ENCODE measurements at places on chromosomes 16 and 17.

GRCh38 chr17:19759568-19760549 lies 11.8 kb upstream of the ALDH3A1 start:
- no peak for DNase-seq

DNA sequence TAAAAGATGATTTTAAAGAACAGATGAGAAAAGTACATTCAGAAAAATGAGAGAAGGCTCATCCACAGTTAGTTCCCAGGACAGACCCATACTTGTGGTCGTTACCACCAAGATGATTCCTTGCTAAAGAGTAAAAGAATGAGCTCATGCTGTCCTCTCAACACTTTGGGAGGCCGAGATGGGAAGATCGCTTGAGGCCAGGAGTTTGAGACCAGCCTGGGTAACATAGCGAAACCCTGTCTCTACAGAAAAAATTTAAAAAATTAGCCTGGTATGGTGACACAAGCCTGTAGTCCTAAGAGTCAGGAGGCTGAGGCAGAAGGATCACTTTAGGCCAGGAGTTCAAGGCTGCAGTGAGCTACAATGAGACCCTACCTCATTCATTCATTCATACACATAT lies 60.7 kb upstream of the CNEP1R1 start:
- DNase-seq = no peak

DNA sequence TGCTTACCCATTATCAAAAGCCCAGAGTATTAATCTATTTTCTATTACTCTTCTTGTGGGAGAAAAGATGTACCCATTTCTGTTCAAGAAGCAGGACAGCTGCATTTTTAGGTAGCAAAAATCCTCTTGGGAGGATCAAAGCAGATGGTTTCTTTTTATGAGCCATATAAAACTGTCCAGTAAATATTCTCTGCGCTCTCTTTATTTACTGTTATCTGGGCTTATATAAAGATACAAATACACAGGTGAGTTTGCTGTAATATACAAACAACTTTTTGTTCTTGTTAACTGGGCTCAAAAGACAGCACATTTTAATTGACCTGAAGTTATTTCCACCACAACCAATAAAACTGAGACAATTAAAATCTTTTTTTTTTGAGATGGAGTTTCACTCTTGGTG lies 10.1 kb downstream of the PHF12 start:
- no peak for DNase-seq

DNA sequence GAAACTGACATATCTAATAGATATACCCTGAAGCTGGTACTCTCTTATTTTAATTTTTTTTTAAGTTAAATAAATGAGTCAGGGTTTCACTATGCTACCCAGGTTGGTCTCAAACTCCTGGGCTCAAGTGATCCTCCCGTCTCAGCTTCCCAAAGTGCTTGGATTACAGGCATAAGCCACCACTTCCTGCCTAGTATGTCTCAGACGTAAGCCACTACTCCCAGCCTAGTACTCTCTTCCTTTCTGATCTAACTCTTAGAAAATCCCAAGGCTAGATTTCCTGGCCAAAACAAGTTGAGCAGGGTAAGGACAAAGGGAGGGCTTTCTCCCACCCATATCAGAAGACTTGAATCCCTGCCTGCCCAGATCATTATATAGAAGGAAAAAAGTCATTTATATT lies 33.7 kb downstream of the HOXB1 start:
- no peak for DNase-seq

DNA sequence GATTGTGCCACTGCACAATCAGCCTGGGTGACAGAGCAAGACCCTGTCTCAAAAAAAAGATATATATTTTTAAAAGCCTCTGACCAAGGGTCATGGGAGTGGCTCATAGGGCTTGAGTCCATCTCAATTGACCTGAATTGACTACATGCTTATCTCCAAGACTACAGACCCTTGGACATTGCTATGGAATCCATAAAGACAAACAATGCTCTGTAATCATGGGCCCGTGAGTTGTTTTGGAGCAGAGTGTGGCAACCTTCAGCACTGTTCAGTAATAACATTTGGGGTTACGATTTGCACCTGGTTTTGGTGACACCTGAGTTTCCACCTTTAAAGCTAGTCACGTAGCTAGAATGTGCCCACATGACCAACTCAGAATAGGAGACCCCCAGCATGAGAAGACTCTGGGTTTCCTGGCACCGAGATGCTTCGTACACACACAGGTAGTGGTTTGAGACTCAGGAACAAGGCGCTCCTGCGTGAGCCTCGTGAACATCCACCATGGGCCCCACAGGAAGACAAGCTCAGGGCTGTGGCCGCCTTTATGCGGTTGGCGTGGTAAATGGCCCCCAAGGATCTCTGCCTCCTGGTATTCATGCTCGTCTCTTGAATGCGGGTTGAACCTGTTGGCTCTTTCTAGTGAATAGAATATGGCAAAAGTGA lies 66.6 kb upstream of the RPH3AL start:
- no peak for DNase-seq

DNA sequence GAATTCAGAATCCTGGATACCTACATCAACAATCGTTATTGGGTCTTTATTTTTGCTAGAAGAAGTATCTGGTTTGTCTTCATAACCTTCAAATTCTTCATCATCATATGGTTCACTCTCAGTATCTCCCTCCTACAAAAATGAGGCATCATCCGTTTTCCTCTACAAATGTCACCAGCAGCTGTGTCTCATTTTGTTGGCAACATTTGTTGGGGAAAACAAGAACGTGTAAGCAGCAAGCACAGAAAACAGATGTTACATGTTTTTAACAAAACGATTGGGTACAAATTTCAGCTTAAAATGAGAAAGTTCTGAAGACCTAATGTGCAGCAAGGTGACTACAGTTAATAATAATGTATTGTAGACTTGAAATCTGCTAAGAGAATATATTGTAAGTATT lies 8.7 kb downstream of the CCDC47 start:
- DNase-seq = no peak
